ENCODE measurements at places on chromosomes 5 and 9. TPM values are rescaled to one million over a fixed set of nuclear protein-coding genes. Genes with fewer than 3 reads are reported as not detected.

DNA sequence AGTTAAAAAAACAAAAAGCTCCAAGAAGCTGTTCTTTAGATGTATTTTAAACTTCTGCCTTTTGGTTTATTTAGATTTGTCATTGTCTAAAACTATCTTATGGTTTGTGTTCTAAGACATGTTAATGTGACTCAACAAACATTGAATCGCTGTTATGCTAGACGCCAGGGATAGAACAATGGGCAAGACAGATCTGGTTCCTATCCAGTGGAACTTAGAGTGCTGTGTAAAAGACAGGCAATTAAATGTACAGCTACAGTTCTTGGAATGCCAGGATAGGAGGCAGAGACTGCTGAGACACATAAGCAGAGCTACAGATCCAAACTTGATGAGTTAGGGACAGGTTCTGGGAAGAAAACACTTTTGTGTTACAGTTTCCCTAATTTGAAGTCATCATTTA, 22.4 kb downstream of the LYRM7 start:
- DNase-seq = no peak

The ZDHHC11B gene
- total RNA-seq = 0.56 TPM

DNA sequence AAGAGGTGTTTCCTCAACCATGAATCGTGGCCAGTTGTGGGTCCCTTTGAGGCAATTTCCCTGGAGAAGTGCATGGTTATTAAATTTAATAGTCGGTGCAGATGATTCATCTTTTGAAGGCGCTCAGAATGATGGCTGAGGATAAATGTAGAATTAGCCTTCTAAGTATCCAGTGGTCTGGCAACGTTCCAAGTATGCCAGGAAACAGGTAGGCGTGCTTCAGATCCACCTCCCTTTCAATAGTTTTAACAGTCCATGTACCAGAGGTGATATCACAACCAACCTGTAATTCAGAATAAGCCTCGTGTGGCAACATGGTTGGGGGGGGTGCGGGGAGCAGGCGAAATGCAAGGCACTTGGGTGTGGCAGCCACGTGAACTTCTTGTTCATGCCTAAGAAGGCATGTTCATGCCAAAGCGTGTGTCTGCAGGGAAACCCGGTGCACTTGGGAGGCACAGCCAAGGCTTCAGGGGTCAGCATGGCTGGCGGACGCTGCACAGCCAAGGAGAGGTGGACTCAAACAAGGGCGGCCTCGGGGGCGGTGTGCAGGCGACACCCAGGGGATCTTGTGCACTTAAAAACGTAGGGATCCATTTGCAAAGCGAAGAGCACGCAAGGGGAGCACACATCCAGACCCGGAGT, 5.2 kb upstream of the NKD2 start:
- DNase-seq = peak; percentile 38

- peak; percentile 80 for DNase-seq
These were observed 12.2 kb downstream of the CXXC5 start for GRCh38 chr5:139660105-139660922.

DNA sequence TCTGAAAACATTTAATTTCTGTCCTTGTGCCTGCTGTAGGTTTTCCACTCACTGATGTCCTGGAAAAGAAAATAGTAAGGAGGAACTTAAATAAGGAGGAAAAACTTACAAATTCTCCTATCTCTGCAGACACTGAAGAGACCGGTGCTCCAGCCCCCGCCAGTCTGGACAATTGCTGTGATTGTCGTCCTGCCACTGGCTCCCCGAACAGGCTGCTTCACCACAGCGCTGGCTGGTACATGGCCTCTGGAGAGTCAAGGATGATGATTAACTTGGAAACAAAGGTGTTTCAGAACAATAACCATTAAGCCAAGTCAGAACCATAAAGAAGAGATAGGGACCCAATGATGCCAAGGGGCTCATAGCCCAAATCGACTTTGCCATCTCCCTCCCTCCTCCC, 7.3 kb downstream of the PLAC8L1 start:
- DNase-seq = no peak

The PCDHA3 gene
- 0.07 TPM for total RNA-seq

GRCh38 chr5:149210968-149211490, 60.6 kb upstream of the AFAP1L1 start:
- no peak for DNase-seq

DNA sequence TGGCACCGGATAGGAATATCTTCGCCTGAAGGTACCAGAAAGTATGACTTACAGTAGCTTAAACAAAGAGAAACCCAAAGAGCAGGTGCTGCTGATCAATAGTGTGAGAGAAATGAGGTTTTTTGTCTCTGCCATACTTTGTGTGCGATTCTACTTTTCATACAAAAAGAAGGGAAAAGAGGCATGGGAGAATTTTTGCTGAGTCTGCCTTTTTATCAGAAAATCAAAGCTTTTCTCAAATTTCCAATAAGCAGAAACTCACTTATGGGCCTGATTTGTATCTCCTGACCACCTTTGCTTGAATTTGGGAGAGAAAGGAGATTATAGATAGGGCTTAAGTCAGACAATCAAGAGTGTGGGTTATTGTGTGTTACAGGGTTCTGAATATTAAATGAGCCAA, 65.5 kb upstream of the TAF11L2 start:
- no peak for DNase-seq

- DNase-seq = peak; percentile 77
These were observed 2.6 kb downstream of the GLIS3 start for GRCh38 chr9:4297151-4297785.

DNA sequence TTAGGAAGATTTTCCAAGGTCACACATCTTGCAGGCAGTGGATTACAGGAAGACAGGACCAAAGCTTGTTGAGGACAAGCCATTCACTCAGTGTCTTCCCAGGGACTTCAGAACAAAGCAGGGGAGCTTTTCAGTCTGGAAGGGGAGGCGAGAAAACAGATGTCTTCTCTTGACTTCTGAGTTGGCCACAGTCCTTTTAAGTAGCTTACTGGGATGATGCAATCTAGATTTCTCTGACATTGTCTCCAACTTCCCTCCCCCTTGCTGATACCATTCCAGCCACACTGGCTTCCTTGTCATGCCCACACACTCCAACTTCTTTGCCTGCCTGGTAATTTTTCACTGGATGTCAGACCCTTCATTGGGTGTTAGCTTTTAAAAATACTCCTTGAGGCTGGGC, 174.2 kb upstream of the TBC1D2 start:
- DNase-seq = no peak

The ENC1 gene
- total RNA-seq = 5.0 TPM

DNA sequence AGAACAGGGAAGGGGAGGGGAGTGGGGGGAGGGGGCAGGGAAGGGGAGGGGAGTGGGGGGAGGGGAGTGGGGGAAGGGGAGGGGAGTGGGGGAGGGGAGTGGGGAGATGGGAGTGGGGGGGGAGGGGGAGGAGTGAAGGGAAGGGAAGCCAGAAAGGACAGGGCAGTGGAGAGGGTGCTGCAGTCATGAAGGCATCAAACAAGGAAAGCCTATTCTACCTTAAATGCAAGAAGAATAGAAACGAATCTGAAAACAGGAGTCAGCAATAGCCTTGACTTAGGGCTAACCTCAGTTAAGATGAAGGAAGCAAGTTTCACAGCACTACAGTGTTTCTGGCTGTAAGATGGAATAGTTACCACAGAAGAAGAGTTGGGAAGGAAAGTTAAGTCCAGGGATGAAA, 59.5 kb downstream of the CAMSAP1 start:
- no peak for DNase-seq

DNA sequence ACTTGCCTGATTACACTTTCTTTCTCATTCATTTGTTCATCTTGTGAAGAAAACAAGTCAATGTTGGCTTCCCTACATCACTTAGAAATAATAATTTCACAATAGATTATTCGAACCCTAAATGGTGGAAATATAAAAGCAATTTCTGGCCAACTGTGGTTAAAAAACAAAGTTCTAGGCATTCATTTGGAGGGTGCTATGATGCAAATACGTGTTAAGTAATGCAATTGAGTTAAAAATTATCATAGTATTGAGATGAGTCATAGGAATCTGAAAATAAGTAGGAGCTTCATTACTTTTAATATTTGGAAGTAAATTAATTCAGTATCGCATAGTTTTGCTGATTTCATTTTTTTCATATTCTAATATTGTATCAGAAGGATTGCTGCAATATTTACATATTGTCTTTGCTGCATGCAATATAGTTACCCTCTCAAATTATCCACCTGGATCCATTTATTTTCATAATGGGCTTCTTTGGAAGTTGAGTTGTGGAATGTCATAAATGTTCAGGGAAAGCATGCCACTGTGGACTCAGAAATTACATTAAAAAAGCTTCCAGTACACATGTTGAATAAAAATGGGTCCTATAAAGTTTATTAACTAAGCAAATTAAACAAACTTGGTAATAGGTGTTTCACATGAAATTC, 647.7 kb upstream of the WWC1 start:
- DNase-seq = no peak

The FUT7 gene
- total RNA-seq = not detected

- DNase-seq = peak; percentile 30
These were observed 217.4 kb downstream of the DMRT2 start for GRCh38 chr9:1267581-1267980.

- no peak for DNase-seq
These were observed 97.8 kb upstream of the HAND1 start for GRCh38 chr5:154575546-154576428.

DNA sequence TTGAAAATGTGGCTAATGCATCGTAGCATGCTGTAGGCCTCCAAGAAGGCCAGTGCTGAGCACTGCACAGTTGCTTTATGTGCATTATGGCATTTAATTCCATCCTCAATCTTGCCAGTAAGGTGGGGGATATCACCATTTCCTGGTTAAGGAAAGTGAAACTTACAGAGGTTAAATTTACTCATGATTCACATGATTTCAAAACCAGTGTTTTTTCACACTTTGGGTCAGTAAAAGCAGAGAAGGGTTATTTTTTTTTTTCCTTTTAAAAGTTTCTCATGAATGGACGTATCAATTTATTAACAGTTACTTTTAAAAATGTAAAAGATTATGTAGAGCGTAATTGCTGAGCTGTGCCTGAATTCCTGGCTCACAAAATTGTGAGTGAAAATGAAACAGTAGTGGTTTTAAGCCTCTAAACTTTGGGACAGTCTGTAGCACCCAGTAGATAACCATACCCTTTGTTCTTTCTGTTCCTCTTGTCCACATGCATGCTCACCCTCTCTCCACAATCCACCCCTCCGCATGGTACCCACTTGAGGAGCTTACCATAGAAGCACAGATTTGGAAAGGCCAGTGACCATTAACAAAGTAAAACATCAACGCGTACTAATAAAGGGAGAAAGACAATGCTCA, 21.2 kb downstream of the MAST4 start:
- DNase-seq = no peak

GRCh38 chr9:136921307-136921706, 23.2 kb downstream of the FBXW5 start:
- no peak for DNase-seq

The SURF1 gene
- total RNA-seq = 54.9 TPM

DNA sequence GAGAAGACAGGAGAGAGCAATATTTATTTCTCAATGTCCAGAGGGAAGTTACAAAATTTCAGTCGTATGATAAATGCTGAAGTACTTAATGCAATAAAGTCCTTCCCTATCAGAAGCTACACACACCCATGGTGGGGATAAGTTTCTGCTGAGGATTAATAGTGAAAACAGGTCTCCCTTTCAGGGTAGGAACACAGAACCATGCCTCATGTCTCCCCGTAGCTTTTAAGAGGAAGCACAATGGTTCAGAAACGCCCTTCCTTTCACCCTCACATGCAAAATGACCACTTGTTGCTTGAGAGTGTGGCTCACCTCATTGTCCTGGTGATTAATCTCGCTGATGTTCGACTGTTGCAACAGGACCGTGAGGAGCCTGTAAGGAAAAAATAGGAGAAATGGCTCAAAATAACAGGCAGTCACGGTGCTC, 73.6 kb downstream of the ANKRD55 start:
- no peak for DNase-seq

GRCh38 chr9:95572381-95573151, 55.8 kb upstream of the PTCH1 start:
- no peak for DNase-seq

- no peak for DNase-seq
These were observed 25.8 kb downstream of the SLC22A4 start for GRCh38 chr5:132319975-132320374.

DNA sequence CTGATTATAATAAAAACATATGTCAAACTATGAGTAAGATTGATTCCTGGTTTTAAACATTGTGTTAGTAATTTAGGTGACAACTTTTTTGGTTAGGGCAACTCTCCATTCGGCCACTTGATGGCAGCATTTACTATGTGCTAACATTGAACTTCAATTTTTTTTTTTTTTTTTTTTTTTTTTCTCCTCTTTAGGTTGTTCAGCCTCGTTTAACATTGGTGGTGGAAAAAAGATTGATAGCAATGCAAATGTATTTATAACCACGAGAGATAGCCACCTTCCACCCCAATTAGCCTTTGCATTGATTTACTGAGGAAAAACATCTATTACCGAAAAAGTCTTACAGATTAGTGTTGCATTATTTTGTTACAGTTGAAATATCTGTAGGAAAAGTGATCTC, 159.1 kb downstream of the CSNK1G3 start:
- DNase-seq = no peak

GRCh38 chr9:135906291-135907005, 898 bp downstream of the CAMSAP1 start:
- no peak for DNase-seq
